ENCODE measurements at places on chromosomes 1 and 21.

DNA sequence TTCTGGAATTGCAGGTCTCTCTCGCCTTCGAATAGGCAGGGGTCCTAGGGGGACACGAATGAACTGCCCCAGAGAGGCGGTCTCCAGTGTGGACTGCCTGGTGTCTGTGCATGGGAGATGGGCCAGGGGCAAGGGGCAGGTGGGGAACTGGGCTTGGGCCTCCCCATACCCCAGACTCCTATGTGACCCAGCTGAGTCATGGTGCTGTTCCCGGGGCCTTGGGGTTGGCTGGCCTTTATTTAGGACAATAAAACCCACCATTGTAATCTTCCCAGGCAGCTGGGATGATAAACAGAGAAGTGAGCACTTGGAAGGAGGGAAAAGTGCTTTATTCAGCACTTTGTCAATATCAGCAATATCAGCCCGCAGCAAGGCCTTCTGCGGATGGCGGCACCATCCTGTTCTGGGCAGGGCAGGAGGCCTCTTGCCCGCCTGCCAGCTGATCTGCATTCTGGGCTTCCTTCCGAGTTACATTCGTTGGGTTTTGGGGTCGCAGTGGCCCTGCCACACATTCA is 209.0 kb upstream of the TMEM51 start:
- H3K4me1 ChIP-seq, result peaks cover 32% of the 10 kb centered on the region
- no peaks in the 10 kb centered on the region for H3K27me3 ChIP-seq
- no peaks in the 10 kb centered on the region for H3K36me3 ChIP-seq
- H3K27ac ChIP-seq, result peak overlapping the region; percentile 54
- no peak overlapping the region for H3K4me3 ChIP-seq
- DNase-seq, result no peak

DNA sequence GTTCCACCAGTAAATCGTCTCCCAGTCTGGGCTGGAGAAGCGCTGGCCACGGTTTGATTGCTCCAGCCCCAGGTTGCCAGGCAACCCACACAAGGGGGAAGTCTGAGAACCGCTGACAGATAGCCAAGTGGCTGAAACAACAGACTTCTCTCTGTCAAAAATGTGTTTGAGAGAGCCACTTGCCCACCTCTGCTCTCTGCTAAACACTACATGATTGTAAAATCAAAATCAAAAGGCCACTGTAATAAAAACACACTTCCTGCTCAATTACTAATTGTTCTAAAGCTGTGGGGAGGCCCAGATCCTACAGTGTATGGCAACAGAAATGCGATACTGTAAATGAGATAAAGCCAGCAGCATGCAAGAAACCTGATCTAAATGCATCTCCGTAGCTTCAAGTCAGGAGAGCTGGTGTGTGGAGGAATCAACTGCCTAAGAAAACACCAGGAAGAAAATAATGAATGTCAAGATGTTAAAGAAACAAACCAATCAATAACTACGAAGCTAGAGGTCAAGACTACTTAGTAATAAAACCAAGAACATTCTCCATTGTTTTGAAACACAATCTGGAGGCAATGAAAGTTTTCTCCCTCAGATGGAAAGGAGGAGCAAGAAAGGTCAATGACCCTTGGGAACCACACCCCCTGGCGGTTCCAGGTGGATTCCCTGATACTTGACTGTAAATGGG is 121.2 kb downstream of the SLC45A1 start:
- no peak overlapping the region for H3K4me3 ChIP-seq
- peaks cover 32% of the 10 kb centered on the region for H3K4me1 ChIP-seq
- no peak overlapping the region for H3K27ac ChIP-seq
- H3K36me3 ChIP-seq, result peaks cover 11% of the 10 kb centered on the region

DNA sequence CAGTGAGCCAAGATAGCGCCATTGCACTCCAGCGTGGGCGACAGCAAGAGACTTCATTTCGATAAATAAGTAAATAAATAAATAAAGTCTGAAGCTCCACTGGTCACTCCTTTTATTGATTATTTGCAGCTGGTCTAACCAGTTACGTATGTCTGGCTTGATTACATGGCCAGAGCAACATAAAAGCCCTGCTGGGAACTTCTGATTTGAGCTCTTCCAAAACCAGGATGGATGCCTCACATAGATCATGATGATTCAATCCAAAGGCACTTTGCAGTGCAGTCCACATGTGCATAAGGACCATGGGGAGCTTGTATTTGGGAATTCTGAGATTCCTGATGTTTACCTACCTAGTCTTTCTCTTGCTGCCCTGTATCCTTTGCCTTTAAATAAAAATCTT is 24.0 kb downstream of the NSUN4 start:
- H3K27ac ChIP-seq, result no peak overlapping the region
- H3K4me3 ChIP-seq, result no peak overlapping the region
- DNase-seq, result no peak
- H3K36me3 ChIP-seq, result peaks cover 18% of the 10 kb centered on the region
- H3K4me1 ChIP-seq, result peaks cover 11% of the 10 kb centered on the region
- no peaks in the 10 kb centered on the region for H3K27me3 ChIP-seq

- peak overlapping the region; percentile 30 for H3K27ac ChIP-seq
- no peak for DNase-seq
- H3K4me3 ChIP-seq, result no peak overlapping the region
- H3K36me3 ChIP-seq, result no peaks in the 10 kb centered on the region
These were observed 1162.4 kb downstream of the BRINP3 start for GRCh38 chr1:189315035-189315901.

DNA sequence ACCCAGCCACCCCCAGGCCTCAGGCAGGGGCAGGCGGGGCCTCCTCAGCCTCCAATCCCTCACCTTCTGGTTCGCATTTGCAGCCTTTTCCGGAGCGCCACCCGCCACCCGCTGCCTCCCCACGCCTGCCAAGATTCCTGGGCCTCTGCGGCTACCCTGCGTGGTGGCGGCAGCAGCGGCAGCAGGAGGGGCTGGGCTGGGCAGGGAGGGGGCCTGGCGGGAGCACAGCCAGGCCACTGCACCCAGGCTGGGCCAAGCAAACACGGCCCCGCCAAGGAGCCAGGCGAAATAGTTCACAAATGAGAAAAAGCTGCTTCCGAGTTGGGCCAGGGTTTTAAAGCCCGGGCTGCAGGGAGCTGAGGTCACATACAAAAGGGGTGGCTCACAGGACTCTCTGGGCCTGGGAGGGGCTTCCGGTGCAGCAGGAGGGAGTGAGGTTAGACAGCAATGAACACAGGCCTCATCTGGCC is 9.8 kb downstream of the COL8A2 start:
- DNase-seq, result no peak
- H3K4me3 ChIP-seq, result no peak overlapping the region
- peaks cover 10% of the 10 kb centered on the region for H3K4me1 ChIP-seq
- no peaks in the 10 kb centered on the region for H3K27me3 ChIP-seq

DNA sequence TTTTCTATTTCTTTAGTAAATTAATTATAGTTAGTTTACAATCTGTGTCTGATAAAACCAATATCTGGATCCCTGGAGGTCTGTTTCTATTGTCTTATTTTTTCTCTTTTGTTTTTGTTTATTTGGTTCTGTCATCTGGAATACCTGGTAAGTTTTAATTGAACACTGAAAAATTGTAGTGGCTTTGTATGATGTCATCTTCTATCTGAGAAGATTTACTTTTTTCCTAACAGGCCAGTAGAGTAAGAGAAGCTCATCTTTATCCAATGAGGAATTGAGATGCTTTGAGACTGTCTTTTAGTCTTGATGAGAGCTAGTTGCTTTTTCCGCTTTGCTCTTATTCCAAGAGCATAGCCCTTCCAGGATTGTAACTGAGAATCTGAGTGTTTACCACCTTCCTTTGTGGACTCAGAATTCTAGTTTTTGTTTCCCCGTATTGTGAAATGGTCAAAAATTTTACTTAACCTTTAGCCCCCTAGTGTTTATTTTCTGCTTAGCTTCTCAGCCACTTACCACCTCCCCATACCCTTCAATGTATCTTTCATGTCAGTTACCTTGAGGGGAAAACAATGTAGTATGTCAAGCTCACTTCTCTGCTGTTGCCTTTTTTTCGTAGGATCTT is 25.0 kb downstream of the PTGFRN start:
- no peak for DNase-seq
- H3K36me3 ChIP-seq, result peaks cover 25% of the 10 kb centered on the region
- no peak overlapping the region for H3K27ac ChIP-seq
- H3K4me3 ChIP-seq, result no peak overlapping the region

DNA sequence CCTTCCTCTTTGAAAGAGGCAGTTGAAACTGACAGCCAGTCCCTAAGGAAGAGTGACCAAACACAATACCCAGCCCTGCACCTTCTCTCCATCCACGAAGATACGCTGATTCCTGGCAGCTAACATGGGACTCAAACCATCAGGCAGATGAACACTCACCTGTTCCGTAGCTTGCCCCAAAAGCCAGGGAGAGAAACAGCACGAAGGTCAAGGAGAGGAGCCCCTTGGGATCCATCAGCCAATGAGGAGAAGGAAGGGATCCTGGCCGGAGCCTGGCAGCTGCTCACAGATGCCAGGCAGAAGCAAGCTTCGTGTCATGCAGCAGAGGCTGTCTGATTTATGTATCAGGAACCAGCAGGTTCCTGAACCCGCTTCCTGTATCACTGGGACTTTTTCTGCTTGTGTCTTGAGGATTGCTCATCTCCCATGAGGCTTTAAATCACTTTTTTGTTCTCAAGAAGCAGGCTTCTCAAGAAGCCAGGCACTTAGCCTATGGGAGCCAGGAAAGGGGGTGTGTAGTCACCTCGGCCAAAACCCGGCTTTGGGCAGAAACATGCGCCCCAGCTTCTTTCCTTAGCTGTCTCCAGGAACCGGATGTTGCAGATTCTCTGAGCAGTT is at the start of gene SLAMF1:
Gene SLAMF1 (minus strand): TSS at position 334 of the 618 bp plus-strand sequence. CDS start 99 bp downstream, at position 235.
- H3K27me3 ChIP-seq, result no peaks in the 10 kb centered on the region
- H3K36me3 ChIP-seq, result no peaks in the 10 kb centered on the region
- no peak within 1 kb of the TSS for H3K27ac ChIP-seq
- no peak for DNase-seq
- H3K4me3 ChIP-seq, result no peak within 1 kb of the TSS
- no peaks in the 10 kb centered on the region for H3K4me1 ChIP-seq

DNA sequence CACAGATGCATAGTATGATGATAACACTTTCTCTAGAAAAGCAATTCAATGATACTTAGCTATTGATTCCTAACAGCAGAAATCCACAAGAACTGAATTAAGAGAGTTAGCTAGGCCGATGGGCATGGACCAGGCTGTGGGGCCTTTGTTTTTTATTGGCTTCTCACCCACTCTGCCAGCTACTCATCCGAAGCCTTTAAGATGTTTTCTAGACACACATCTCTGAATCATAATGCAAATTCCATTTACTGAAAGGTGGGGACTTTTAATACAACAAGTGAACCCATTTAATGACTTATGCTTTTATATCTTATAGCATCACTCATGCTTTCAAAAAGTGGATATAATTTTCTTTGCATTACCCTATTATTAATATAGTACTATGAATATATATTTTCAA is 170.2 kb downstream of the RUNX1 start:
- no peak overlapping the region for H3K27ac ChIP-seq
- DNase-seq, result no peak
- no peaks in the 10 kb centered on the region for H3K27me3 ChIP-seq

DNA sequence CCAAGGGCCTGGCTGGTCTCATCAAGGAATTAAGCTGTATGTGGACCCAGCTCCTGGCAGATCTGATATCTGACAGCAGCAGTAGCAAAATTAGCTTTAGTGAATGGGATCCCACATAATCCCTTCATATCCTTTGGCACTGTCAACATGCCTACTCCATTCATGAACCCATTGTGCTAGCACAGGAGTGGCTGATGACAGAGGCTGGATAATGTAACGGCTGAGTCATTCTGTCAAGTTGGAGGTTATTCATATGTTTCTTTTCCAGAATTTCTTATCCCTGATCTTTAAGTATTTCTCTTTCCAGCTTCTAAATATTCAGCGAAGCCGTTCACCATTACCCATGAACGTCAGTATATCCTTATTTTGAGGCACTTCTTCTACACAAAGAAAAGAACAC is 84.3 kb downstream of the EXTL2 start:
- no peak overlapping the region for H3K27ac ChIP-seq
- no peaks in the 10 kb centered on the region for H3K36me3 ChIP-seq
- H3K4me3 ChIP-seq, result no peak overlapping the region

DNA sequence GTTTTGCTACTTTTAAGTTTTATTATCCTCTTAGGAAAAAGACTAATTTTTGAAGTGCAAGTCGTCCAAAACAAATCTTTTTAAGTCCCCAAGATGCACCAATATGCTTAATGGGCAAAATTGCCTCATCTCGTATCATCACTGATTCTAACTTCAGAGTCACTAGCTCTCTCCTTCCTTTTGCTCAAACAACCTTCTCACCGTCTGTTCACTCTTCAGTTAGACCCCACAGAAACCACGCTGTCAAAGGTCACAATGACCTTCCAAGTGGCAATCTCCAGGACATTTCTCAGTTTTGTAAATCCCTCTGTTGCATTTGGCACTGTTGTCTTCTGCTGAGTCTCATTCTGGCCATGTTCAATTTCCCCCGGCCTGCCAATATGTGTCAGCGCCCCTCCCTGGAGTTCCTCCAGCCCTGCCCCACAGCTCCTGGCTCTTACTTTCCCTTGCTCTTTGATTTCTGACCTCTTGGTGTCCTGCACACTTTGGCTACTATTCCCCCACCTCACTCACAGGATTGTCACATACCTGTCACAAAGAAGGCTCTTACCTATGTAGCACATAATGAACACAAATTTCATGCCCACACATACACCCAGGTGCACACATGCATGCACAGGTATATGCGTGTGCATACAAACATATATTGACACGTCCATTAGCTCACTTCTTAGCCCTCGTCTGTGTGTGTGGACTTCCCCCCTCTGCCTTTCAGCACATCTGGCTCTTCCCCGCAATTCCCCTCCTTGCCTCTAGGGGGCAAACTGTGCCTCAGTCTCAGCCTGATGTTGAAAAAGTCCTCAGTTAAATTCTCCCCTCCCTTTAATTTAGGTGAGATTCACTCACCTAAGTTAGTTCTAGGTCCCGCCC is 354.0 kb upstream of the DUSP10 start:
- no peak overlapping the region for H3K27ac ChIP-seq
- H3K27me3 ChIP-seq, result no peaks in the 10 kb centered on the region
- H3K4me3 ChIP-seq, result no peak overlapping the region
- H3K36me3 ChIP-seq, result no peaks in the 10 kb centered on the region
- no peaks in the 10 kb centered on the region for H3K4me1 ChIP-seq
- peak; percentile 30 for DNase-seq

- DNase-seq, result no peak
- no peak overlapping the region for H3K4me3 ChIP-seq
- H3K27me3 ChIP-seq, result peaks cover 3% of the 10 kb centered on the region
- H3K27ac ChIP-seq, result no peak overlapping the region
- H3K36me3 ChIP-seq, result no peaks in the 10 kb centered on the region
These were observed 95.9 kb upstream of the CCDC190 start for GRCh38 chr1:162956922-162957321.

DNA sequence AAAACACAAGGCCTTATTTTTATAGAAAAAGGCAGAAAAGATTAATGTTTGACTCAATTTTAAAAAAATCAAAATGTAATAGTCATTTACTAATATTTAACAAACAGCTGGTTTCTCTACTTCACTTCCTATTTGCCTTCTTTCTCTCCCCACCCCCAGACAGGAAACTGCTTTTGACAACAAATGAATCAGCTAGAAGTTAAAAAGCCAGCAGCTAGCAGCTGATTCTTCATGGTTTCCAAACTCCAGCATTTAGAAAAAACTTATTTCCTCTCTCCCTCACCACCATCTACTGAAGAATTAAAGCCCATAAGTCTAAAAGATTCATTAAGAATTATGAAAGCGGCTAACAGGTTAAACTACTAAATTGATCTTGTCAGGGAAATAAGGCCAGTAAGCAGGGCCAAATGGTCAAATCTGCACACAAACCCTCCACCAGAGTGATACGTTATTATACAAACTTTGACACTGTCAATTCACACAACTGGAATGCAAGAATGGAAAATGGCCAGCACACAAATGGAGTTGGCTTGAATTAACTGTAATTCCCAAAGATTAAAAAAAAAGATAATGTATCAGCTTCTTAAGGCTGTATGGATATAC is 4.0 kb downstream of the WDR26 start:
- no peak overlapping the region for H3K4me3 ChIP-seq
- H3K4me1 ChIP-seq, result peaks cover 17% of the 10 kb centered on the region
- H3K27ac ChIP-seq, result no peak overlapping the region
- H3K27me3 ChIP-seq, result no peaks in the 10 kb centered on the region
- H3K36me3 ChIP-seq, result peaks cover 3% of the 10 kb centered on the region
- DNase-seq, result no peak

Measured in neuronal stem cell (in vitro differentiated cells).